Esophagus squamous epithelium (tissue), 5 donors: ENCODE measurements at places on chromosomes 12 and 14. TPM values are rescaled to one million over a fixed set of nuclear protein-coding genes. Genes with fewer than 3 reads are reported as not detected.

Gene FOXA1
- total RNA-seq, result 29.0 TPM

Gene RFLNA
- total RNA-seq, result 0.57 TPM

Gene IFNG-AS1
- not detected for total RNA-seq

Gene MYF5
- not detected for total RNA-seq

Gene TPPP2
- total RNA-seq, result not detected

Gene PRICKLE1
- 8.0 TPM for total RNA-seq

Gene DHRS4
- 27.5 TPM for total RNA-seq

Gene NIN
- total RNA-seq, result 12.2 TPM

Gene ITGB7
- total RNA-seq, result 4.6 TPM

Gene FOXG1
- total RNA-seq, result not detected

Gene DIO2
- 132 TPM for total RNA-seq

Gene ANKS1B
- 15.8 TPM for total RNA-seq
